ENCODE measurements at places on chromosomes 13 and 19. TPM values are rescaled to one million over a fixed set of nuclear protein-coding genes. Genes with fewer than 3 reads are reported as not detected.

ZNF439 gene
- total RNA-seq, result 7.9 TPM

ZNF729 gene
- total RNA-seq, result not detected

LGALS7 gene
- not detected for total RNA-seq

KRTDAP gene
- total RNA-seq, result not detected

SOX1 gene
- not detected for total RNA-seq

TMPRSS9 gene
- total RNA-seq, result not detected

TMEM145 gene
- total RNA-seq, result not detected

PARP4 gene
- total RNA-seq, result 20.1 TPM

KLK14 gene
- not detected for total RNA-seq

- DNase-seq, result no peak
Observed at GRCh38 chr13:27971236-27971645, 2.1 kb upstream of the CDX2 start.

DNA sequence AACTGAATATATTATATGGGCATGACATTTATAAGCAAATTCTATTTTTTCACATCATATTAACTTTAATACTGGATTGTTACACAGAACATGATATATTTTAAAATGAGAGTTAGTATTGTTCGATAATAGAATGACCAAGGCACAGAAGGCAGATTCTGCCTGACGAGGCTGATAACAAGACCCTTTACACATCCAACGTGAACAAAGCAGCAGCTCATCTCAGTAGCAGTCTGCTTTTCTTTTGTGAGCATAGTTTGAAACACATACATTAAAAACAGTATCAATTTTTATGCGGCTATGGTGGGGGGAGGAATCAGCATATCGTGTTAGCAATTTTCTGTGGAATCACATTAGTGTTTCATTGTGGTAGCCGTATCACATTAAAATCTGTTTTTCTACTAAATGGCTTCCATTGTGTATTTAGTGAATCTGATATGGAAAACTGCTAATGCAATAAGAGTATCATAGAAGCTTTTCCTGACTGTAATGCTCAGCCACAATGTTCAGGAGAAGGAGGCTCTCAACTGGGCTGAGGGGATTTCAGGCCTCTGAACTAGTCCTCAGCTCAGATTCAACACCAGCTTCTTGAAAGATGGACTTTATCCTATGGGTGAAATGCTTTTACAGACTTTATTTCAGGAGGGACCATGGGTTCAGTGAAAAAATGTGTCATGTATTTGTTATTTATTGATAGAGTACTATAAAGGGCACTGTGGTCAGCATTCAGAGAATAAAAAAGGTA is 4.0 kb downstream of the SMAD9 start:
- no peak for DNase-seq

GRCh38 chr19:30557927-30558557 is 185.9 kb downstream of the ZNF536 start:
- no peak for DNase-seq

DNA sequence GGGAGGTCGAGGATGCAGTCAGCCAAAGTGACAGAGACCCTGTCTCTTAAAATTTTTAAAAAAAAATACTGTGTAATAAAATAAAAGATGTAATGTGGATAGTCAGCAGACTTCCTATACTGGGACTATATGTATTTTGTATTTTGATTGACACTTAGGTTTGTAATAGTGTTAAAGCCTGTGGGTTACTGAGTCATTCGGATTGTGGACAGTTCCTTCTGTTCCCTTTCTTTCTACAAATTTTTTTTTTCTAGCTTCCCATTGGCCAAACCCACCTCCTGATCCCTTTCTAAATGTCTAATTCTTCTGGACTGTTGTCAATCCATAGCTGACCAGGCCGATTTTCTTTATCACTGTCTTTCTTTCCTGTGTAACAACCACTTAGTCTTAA is 108.0 kb downstream of the DNAJC3 start:
- no peak for DNase-seq

GRCh38 chr13:90545070-90545840 is 802.2 kb upstream of the MIR17HG start:
- DNase-seq, result no peak

DNA sequence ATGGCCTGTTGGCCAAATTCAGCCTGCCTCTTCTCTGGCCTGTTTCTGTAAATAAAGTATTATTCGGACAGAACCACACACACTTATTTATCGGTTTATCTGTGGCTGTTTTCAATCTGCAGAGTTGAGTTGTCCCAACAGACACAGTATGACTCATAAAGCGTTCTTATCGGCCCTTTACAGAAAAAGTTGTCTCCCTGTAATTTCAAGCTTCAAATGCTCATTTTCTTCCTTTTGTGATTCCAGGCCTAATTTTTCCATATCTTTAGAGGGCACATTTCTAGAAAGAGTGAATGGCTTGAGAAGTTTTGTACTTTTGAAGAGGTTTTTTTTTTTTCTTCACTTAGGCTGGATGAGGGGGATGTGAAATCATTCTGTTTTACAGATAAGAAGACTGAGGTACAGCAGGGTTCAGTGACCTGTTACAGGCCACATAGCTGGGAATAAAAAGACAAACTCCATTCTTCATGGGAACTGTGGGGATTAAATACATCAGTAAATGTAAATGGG is 440.9 kb downstream of the TSHZ3 start:
- DNase-seq, result no peak

- no peak for DNase-seq
Observed at GRCh38 chr19:8041531-8041931, 11.0 kb upstream of the CCL25 start.

- no peak for DNase-seq
Observed at GRCh38 chr13:57558051-57558467, 73.5 kb upstream of the PCDH17 start.

GRCh38 chr13:107458269-107458668 is 757.1 kb downstream of the LIG4 start:
- no peak for DNase-seq

DNA sequence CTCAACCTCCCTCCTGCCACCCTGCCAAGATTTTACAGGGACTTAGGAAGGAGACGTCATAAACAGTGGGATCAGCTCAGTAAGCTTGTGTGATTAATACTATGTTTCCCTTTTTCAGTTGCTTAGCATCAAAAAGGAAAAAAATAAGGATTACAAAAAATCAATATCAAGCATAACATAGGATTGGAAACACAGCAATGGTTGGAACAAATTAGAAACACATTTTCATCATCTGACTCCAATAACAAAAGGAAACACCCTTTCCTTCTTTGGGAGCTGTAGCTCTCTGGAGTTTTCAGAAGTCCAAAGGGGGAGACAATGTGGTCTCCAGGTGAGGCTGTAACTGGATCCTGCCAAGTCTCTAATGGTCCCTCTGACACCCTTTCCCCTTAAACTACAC is 233.4 kb downstream of the B3GLCT start:
- no peak for DNase-seq

DNA sequence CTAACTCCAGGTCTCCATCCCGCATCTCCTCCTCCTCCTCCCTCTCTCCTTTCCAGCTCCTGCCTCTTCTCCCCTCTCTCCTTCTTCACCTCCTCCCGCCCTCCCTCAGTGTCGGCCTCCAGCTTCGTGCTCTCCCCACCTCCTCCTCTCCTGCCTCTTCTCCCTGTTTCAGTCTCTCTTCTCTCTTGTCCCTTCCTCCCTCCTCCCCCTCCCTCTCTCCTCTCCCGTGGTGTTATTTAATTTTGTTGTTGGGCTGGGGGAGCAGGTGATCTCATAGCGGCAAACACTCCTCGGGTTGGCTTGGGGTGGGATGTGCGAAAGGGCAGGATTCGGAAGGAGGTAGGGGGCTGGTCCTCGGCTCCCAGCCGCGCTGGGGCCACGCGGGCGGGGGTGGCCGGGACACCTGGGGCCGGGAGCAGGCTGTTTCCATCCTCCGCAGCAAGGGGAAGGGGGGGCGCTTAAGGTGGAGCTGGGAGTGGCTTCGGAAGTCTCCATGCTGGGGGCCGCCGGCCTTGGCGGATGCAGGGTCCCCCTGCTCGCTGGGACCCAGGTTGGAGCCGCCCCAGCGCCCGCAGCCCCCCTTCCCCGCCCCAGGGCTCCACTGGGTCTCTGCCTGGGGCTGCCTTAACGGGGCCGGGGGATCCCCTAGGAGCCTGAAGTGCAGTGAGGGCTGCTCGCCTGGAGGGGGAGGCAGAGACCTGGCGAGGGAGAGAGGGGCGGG is at the start of gene CA11:
Gene CA11, minus strand, starts transcription at position 187 of the 721 bp plus-strand sequence. CDS start 555 bp downstream, outside the sequence.
- DNase-seq, result peak; percentile 92

GRCh38 chr19:16425993-16426392 is 45.8 kb downstream of the EPS15L1 start:
- DNase-seq, result no peak

DNA sequence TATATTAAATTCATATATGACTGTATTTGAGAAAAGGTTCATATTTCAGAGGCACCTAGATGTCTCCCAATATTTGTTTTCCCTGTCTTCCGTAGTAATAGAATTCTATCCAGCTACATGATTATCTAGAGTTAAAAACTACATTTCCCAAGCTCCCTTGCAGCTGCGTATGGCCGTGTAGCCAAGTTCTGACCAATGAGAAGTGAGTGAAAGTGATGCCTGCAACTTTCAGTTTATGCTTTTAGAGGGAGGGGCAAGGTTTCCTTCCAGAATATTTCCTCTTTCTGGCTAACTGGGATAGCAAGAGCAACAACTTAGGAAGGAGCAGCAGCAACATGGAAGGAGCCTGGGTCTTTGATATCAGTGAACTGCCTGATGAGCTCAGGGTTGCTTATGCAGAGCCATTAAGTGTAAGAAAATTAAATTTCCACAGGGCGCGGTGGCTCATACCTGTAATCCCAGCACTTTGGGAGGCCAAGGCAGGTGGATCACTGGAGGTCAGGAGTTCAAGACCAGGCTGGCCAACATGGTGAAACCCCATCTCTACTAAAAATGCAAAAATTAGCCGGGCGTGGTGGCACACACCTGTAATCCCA is 23.2 kb upstream of the CYP2A13 start:
- no peak for DNase-seq
